ENCODE measurements at places on chromosomes 11 and 22.

- DNase-seq: no peak
Measured at GRCh38 chr11:11814614-11815452, 26.9 kb upstream of the USP47 start.

- no peak for DNase-seq
Measured at GRCh38 chr22:46081831-46082210, 68.5 kb upstream of the PPARA start.

GRCh38 chr22:21816787-21817496, 50.5 kb downstream of the MAPK1 start:
- DNase-seq: no peak

DNA sequence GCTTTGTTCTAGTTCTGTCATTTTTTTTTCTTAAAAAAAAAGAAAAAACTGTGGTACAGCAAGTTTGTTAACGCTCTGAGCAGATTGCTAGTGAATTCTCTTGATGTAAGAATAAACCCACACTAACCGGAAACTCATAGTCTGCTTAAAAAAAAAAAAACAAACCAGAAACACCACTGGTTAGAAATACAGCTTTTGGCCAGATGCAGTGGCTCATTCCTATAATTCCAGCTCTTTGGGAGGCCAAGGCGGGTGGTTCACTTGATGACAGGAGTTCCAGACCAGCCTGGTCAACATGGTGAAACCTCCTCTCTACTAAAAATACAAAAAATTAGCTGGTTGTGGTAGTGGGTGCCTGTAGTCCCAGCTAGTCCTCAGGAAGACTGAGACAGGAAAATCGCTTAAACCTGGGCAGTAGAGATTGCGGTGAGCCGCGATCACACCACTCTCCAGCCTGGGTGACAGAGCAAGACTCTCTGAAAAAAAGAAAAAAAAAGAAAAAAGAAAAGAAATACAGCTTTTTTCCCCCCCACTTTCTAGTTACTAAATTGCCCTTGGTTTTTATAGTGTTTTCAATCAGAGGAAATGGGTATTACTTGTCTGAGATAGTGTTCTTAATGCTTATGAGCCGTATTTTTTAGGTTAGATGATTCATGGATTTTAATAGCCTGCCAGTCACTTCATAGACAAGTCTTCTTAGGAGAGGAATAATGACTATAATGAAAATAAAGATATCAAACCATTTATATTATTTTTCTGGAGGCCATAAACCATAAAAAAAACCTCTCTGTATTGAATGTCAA, 222.8 kb downstream of the DDX10 start:
- no peak for DNase-seq

DNA sequence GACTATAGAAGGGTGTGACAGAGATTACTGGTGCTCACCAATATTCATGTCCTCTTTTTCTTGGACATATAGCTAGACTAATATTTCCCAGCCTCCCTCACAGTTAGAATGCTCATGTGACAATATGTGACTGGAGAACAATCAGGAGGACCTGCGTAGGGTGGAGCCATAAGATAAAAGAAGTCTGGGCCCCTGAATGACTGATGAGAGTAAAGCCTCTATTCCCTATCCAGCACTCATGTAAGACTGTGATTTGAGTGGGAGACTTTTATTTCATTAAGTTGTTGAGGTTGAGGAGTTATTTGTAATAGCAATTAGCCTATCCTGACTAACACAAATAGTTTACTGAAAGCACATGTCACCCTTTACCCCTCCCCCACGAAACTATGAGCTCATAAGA, 1247.1 kb upstream of the TENM4 start:
- no peak for DNase-seq

- DNase-seq: no peak
Measured at GRCh38 chr11:119635776-119636175, 93.2 kb downstream of the NECTIN1 start.

GRCh38 chr11:75527938-75528735, 2.4 kb upstream of the GDPD5 start:
- no peak for DNase-seq

DNA sequence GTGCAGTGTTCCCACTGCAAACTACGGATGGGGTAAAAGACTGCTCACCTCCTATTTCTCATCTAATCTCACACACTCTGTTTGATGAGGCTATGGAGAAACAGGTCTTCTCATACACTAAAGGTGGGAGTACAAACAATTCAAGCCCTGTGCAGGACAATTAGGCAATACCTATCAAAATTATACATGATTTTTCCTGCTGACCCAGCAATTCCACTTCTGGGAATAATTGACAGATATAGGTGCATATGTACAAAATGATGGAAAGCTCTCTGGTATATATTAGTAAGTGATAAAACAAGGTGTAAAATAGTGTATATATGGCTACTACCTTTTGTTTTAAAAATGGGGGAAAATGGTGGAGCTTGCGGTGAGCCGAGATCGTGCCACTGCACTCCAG, 23.1 kb downstream of the BDNF start:
- no peak for DNase-seq

GRCh38 chr22:27212617-27213177, 555.3 kb downstream of the MIAT start:
- no peak for DNase-seq

Data from NCI-H1930 (cell line).